ENCODE measurements at places on chromosomes 11 and 22.

DNA sequence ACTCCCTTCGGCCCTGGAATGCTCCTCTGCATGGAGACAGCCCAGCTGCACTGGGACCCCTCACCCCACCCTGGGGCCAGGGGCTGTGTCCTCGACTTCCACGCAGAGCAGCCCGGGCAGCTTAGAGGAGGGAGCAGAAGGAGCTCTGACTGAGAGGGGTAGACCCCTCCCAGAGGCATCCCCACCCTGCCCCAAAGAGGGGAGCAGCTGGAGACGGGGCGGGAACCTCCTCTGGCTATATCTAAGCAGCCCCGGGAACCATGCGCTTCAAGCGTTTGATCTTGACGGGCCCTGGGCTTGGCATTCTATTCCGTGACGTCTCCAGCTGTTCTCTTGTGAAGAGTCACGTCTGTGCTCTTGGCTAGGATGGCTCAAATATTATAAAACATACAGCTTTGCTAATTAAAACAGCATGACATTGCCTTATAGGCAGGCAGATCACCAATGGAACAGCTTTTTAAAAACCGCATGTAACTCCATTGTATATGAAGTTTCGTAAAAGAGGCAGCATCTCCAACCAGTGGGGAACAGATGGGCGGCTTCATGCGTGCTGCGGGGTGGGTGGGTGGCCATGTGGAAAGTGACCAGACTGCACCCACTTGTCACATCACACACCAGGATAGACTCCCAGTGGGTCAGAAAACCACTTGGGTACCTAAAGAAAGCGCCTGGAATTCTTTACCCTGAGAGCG lies 7.7 kb downstream of the KCNQ1 start:
- no peak for DNase-seq

GRCh38 chr22:42270510-42271190 lies at the start of gene TCF20:
TSS of gene TCF20 (minus strand) at chr22:42270653. CDS start at chr22:42215305, 55,348 bp downstream.
- peak; percentile 83 for DNase-seq

DNA sequence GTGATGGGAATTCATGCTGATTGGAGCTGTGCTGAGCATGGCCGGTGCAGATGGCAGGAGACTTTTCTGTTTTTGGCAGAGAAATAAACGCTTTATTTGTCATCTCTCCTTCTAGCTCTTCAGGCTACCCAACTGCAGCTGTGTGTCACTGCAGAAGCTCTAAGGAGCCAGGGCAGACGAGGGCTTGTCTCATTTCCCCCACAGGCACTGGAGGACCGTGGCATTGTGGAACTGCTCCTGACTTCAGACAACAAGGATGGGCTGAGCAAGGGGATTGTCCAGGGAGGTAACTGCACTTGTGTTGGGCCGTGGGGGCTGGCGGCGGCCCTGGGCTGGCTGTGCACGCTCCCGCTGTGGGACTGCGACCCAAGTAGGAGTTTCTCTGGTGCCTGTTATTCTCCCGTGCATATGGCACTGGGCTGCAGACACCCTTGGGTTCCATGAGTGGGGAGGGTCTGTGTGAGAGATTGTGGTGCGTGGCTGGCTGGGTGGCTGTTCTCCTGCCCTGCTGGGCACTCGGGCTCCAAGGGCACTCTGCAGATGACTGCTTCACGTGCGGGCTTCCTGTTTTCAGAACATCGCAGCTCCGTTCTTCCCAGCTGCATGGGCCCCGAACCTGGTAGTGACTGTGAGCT lies 27.2 kb downstream of the GLB1L2 start:
- no peak for DNase-seq

GRCh38 chr11:99366546-99366945 lies 345.8 kb downstream of the CNTN5 start:
- no peak for DNase-seq

- no peak for DNase-seq
Observed at GRCh38 chr11:115185507-115185906, 318.7 kb downstream of the CADM1 start.

All from stimulated activated CD4-positive, alpha-beta T cell treated with anti-CD3 and anti-CD28 coated beads, Interleukin-15, amount 100 ng/mL, for 24 hours (primary cell).